ENCODE measurements at places on chromosomes 7 and 10.

GRCh38 chr10:30166929-30167328, 107.5 kb upstream of the JCAD start:
- no peak for DNase-seq
- peaks cover 5% of the 10 kb centered on the region for H3K36me3 ChIP-seq
- H3K27me3 ChIP-seq, result peaks cover 32% of the 10 kb centered on the region
- H3K4me1 ChIP-seq, result peaks cover 24% of the 10 kb centered on the region
- H3K27ac ChIP-seq, result no peak overlapping the region

DNA sequence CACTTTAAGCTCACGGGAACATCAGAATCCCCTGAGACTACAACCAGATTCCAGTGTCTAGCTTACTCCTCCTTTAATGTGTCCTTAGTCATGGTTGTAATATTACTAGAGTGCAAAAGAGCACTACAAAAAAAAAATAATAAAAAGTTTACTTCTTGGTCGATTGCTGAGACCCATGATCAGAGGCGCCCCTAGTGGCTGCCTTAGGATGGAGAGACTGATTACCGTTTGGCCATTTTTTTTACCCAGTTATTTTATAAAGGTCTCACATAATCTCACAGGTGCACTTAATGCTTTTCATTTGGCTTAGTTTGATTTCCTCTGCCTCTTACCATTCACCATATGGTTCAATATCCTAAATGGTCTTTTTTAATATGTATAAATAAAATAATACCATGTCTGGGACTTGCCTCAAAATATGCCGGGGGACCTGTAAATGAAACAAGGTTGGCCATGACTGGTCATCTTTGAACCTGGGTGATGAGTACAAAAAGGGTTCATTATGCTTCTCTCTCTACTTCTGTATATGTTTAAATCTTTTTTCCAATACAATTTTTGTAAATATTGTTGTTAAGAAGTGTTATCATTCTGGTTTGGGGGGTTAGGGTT, 331.5 kb upstream of the NFE2L3 start:
- DNase-seq, result no peak
- H3K36me3 ChIP-seq, result no peaks in the 10 kb centered on the region
- H3K4me3 ChIP-seq, result no peak overlapping the region
- no peaks in the 10 kb centered on the region for H3K4me1 ChIP-seq

- peaks cover 2% of the 10 kb centered on the region for H3K4me1 ChIP-seq
- H3K4me3 ChIP-seq, result no peak overlapping the region
- H3K27ac ChIP-seq, result no peak overlapping the region
- H3K36me3 ChIP-seq, result no peaks in the 10 kb centered on the region
Measured at GRCh38 chr7:45451342-45452035, 122.7 kb upstream of the ADCY1 start.

GRCh38 chr7:118626739-118627138, 402.2 kb downstream of the ANKRD7 start:
- no peak overlapping the region for H3K27ac ChIP-seq
- no peak for DNase-seq
- H3K4me1 ChIP-seq, result no peaks in the 10 kb centered on the region
- H3K4me3 ChIP-seq, result no peak overlapping the region
- no peaks in the 10 kb centered on the region for H3K36me3 ChIP-seq
- H3K27me3 ChIP-seq, result no peaks in the 10 kb centered on the region

- H3K4me3 ChIP-seq, result no peak overlapping the region
- DNase-seq, result peak; percentile 11
- H3K27me3 ChIP-seq, result no peaks in the 10 kb centered on the region
- H3K27ac ChIP-seq, result no peak overlapping the region
Measured at GRCh38 chr10:125823663-125824251, 411 bp downstream of the BCCIP start.
